ENCODE measurements at places on chromosomes 3 and 15.

- no peak for DNase-seq
Observed at GRCh38 chr3:35523838-35524237, 115.5 kb upstream of the ARPP21 start.

DNA sequence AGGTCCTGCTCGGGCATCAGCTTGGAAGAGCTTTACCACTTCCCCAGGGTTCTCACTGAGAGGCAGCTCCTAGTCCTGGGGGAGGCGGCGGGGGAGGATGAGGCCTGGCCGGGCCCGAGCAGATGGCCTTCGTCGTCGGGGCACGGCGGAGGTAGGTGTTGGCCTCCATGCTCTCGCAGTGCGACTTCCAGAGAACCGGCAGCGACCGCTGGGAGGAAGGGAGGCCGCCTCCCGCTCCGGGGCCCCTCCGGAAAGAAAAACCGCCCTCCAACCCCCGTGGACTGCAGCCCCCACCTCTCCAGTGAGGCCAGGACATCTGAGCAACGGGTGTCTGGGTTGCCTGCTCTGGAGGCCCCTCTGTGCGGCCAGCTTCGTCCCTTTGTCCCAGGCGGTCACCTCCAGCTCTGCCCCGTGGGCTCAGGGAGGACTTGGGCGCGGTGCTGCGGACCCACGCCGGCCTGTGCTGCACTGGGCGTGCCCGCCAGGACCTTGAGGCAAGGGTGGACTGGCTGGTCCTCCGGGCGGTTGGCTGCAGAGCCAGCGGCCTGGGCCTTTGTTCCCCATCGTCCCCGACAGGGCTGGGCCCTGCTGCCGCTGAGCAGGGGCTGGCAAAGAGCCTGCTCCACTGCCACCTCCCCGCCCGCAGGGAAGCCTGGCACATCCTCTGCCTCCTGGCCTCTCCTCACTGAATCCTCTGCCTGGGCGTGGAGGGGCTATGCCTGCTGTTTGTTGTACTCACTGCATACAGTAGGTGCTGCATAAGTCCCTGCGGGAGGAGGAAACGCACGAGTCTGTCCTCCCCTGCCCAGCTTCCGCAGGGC, 13.6 kb upstream of the GP9 start:
- DNase-seq: no peak

DNA sequence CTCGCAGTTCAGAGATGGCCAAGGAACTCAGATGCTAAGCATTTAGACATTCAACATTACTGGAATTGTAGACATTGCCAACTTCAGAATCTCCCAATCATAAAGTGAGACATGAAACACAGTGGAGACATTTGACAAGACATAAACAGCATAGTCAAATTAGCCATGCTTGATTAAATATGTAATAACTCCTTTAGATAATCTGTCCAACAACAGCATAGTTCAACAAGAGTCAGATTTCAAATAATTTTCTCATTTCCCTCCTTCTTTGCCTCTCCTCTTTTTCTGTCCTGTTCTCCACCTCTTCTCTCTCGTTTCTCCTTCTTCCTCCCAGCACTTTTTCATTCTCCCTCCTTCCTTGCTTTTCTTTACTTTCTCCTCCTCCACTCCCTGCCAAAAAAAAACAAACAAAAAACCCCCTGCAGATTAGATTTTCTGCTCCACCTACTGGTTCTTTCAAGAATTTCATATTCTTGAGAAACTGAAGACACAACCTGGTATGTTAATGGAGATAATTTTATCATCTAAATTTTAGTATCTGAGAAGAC, 20.2 kb downstream of the CPOX start:
- no peak for DNase-seq

- DNase-seq: no peak
Observed at GRCh38 chr3:134092208-134092701, 62.5 kb upstream of the SLCO2A1 start.

DNA sequence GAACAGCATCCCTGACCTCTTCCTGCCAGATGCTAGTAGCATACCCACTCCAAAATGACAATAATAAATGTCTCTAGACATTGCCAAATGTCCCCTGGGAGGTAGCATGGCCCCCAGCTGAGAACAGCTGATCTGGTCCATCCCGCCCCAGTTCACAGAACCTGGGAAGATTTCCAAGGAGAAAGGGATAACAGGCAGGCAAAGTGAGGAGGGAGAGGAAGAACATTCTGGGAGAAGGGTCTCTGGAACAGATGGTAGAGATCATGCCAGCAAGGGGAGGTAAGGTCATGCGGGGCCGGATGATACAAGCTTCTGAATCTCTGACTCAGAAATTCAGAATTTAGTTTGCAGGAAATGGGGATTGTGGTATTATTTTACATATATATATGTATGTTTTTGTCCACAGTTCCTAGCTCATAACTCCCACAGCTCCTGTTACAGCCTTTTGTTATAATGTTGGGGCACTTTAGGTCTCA, 192.7 kb downstream of the SUCLG2 start:
- no peak for DNase-seq

DNA sequence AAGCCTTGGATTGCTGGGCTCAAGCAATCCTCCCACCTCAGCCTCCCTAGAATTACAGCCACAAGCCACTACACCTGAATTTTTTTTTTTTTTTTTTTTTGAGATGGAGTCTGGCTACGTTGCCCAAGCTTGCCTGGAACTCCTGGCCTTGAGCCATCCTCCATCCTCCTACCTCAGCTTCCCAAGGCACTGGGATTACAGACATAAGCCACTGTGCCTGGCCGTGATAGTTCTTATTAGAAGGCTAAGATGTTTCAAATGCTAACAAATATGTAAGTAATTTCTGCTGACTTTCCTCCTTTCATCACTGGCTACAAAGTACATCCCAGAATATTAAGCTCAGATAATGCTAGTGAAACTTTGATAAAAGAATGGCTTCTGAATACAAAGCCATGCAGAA, 5.7 kb upstream of the SETMAR start:
- DNase-seq: no peak

GRCh38 chr3:4829031-4829394, 150.2 kb upstream of the BHLHE40 start:
- DNase-seq: no peak

DNA sequence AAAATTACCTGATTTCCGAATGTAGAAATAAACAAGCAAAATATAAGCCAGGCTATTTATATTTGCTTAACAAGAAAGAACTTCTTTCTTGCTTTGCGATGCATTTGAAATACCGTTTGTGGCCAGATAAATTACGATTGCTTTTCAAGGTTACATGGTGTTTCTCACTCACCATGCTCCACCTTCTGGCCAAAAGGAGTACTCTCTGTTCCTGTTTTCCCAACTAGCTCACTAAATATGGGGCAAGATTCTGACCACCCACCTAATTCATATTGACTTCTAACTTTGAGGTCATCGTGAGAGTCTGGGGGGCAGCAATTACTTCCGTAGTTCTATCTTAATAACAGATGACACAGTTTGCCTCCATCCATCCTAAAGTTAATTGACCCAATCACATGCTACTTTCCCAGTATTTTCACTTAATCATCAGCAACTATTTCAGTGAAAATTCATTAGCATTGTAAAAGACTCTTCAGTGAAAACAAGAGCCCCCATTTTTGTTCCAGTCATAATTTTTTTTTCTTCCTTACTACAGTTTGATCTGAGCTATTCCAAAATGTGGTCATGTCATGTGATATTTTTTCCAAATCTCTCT, 25.9 kb downstream of the ACP3 start:
- DNase-seq: no peak

DNA sequence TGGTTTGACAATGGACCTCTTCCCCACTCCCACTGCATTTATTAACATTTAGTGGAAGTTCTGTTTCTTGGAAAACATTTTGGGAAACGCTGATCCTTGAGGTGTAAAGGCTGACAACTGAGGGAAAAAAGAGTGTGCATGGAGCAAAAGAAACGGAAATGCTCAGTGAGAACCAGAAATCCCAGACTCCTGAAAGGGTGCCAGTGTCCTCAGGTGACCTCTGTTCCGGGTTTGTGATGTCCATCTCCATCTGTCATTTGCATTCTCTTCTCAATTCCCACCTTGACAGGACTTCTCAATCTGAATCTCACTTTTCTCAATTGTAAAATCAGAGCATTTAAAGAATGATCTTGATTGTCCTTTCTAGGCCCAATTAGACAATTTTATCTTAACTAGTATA, 71.1 kb upstream of the FAM3D start:
- no peak for DNase-seq

- DNase-seq: no peak
Observed at GRCh38 chr3:150613709-150614480, 10.8 kb downstream of the SELENOT start.

DNA sequence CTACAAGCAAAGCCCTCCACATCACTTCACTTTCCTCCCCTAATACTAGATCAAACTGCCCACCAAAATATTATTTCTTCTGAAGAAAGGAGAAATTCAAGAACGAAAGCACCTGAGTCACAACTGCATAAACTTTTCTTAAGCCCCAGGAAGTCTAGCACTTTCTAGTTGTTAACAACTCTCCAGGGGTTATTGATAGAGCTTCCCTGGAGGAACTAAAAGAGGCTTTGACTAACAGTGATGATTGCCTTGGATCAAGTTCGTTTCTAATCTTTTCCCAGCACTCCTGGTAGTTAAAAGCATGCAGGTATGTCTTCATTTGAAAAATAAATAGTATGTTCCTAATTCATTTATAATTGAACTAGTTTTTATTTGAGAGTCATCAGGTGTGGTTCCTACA, 917.0 kb downstream of the TUSC7 start:
- no peak for DNase-seq

- peak; percentile 12 for DNase-seq
Observed at GRCh38 chr15:38354315-38354929, 99.5 kb upstream of the FAM98B start.

DNA sequence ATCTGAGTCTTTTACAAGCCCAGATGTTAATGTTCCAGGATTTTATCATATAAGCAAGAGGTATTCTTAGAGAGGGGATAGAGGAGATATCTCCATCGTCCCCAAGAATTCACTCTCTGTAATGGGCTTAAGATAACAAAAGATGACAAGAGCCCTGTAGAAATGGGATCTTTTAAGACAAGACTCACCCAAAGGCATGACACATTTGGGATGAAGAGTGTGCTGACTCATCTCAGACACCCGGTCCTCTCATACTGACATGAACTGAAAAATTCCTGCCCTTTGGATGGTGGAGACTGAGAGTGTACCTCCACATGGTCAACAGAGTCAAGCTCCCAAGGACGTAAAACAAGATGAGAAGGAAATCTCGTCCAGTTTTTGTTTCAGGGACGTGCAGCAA, 11.0 kb downstream of the LEKR1 start:
- DNase-seq: no peak

- no peak for DNase-seq
Observed at GRCh38 chr3:43468133-43468532, 153.7 kb downstream of the ANO10 start.

DNA sequence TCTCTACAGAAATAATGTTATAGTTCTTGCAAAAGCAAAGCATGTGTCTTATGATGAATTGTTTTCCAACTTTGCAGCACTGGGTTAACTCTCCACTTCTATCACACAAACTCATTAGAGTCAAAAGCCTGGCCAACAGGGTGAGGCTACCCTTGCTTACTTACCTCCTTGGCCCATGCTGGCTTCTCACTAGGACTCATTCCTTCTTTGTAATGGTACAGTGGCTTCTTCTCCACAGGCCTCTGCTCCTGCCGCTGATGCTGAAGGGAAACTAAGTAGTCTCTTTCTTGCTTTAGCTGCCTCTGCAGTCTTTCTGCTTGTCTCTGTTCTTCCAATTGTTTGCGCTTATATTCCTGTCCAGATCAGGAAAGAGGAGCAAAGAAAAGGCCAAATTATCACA, 111.5 kb upstream of the SLC2A2 start:
- no peak for DNase-seq

DNA sequence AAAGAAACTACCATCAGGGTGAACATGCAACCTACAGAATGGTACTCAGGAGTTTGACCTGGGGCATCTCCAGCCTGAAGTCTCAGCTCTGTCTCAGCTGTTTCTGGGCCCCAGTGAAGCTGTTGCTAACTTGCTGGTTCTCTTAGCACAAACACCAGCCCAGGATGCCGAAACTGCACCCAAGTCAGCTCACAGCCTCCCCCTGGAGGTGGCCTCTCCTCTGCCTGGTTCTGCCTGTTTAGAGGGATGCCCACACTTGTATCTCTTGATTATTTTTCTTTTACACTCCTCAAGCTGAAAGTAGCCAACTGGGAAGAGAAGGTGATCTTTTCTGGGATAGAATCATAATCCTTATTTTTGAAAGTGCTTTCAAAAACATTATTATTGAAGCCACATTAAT, 289.0 kb upstream of the RASGRP1 start:
- DNase-seq: no peak

- DNase-seq: no peak
Observed at GRCh38 chr3:136068708-136069107, 103.2 kb downstream of the PPP2R3A start.
